ENCODE measurements at places on chromosomes 4 and X.

DNA sequence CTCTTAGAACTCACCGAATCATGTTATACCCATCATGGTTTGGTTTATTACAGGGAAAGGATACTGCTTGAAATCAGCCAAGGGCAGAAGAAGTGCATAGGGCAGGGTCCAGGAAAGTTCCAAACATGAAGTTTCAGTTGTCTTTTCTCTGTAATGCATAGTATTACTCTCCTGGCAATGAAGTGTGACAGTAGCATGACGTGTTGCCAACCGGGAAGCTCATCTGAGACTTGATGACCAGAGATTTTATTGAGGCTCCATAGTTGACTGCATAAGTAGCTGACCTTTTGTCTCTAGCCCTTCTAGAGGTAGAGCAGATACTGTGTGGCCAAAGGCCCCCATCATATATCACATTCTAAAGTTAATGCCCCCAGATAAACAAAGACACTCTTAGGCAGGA is 72.1 kb downstream of the BEND4 start:
- no peak for DNase-seq

DNA sequence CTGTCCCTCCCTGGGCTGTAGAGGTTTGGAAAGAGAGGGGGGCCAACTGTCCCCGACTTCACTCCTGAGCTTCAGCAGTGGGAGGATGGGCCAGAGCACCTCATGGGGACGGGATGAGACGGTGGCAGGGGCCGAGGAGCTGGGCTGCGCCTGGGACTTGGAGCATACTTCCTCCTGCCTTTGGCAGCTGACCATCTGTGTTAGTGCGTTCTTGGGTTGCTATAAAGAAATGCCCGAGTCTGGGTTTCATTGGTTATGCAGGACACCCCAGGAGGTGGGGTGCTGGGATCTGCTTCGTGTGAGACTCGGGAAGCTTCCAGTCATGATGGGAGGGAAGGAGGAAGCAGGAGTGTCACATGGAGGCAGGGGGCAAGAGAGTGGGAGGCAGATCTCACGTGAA is 7.4 kb downstream of the PSAPL1 start:
- DNase-seq: no peak

DNA sequence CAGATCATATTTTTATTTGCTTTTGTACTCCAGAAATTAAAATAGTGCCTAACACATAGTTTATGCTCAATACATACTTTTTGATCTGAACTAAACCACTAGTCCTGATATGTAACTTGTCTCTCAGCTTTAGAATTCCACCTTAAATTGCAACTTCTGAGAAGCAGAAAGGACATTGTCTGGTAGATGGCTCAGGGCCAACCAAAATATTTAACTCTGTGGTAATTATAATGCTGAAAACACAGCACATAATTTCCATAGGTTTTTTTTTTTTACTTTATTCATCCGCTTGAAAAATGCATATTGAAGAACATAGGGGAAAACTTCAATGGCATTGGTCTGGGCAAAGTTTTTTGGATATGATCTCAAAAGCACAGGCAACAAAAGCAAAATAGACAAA is 59.3 kb downstream of the AREG start:
- no peak for DNase-seq

GRCh38 chr4:151983854-151984253 is 223.0 kb upstream of the GATB start:
- no peak for DNase-seq

DNA sequence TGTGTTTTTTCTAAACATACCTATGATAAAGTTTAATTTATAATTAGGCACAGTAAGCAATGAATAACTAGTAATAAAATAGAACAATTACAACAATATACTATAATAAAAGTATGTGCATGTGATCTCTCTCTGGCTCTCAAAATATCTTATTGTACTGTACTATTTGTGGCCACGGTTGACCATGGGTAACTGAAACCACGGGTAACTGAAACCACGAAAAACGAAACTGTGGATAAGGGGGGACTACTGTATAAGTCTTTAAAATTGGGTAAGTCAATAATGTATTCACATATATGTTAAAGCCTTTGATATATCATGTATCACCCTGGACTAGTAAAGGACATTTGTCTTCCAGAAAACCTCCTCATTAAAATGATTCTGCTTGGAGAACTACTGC is 20.0 kb downstream of the TMEM154 start:
- DNase-seq: no peak

GRCh38 chrX:149853925-149854324 is 27.1 kb upstream of the MAGEA8 start:
- DNase-seq: no peak

- DNase-seq: no peak
Observed at GRCh38 chr4:151555151-151555945, 146.4 kb downstream of the FHIP1A start.

- no peak for DNase-seq
Observed at GRCh38 chr4:1332686-1333085, 14.3 kb upstream of the UVSSA start.

GRCh38 chr4:74555843-74556242 is 110.9 kb downstream of the AREG start:
- no peak for DNase-seq

- DNase-seq: no peak
Observed at GRCh38 chr4:183611210-183611830, 47.7 kb downstream of the RWDD4 start.

GRCh38 chr4:79087071-79087470 is 147.8 kb upstream of the PAQR3 start:
- no peak for DNase-seq

DNA sequence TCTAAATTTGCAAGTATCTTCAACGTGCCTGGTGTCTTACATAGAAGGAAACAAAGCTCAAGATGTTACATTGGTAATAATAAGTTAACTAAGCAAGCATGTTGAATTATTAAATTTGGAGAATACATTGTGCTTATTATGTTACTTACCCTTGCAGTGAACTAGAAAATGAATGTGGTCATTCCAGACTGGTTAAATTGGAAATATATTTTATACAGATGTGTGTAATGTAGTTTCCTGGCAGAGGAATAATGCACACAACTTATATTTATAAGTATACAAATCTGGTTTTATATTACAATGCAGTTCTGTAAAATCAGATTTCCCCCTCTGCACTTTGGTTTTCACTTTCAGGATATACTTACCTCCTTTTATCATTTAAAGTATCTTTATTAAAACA is 159.9 kb upstream of the SLIT2 start:
- DNase-seq: no peak

DNA sequence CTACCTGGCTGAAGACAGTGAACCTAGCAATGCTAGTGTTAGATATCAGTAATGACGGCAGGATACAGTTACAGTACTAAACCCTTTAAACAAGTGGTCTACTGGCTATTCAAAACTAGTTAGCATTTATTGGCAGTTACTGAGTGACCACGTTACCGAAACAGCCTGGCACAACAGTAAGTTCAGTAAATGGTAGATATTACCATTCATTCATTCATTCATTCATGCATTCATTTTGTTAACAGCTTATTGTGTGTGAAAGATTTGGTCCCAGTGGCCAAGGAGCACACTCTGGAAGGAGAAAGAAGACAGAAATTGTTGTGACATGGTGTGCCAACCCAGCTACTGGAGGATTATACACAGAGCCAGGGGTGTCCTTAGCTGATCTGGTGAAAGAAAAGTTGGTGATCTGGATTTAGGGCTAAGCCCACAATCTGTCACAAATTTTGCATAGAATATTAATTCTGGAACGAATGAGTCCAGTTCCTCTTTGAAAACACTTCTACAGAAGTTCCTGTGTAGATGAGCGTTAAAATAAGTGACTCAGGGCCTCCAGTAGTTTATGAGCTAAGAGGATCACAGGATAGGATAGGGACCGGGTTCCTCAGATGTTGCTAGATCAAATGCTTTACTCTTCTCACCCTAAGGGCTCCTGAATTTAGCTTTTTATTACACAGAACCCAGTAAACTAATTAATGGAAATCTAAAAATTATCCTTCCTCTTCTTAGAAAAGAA is 179.1 kb downstream of the CBR4 start:
- DNase-seq: peak; percentile 29

- DNase-seq: peak; percentile 56
Observed at GRCh38 chr4:21802406-21802805, 146.2 kb downstream of the KCNIP4 start.

GRCh38 chr4:105620640-105621323 is 68.4 kb downstream of the ARHGEF38 start:
- DNase-seq: peak; percentile 13

GRCh38 chrX:102866981-102867656 is 70.0 kb upstream of the RAB40AL start:
- DNase-seq: no peak

DNA sequence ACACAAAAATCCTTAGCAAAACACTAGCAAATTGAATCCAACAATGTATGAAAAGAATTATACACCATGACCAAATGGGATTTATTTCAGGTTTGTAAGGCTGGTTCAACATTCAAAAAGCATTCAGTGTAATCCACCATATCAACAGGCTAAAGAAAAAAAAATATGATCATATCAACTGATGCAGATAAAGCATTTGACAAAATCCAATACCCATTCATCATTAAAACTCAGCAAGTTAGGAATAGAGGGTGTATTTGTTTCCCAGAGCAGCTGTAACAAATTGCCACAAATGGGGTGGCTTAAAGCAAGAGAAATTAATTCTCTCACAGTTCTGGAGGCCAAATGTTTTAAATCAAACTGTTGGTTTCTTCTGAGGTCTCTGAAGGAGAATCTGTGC is 10.7 kb downstream of the VSIG1 start:
- DNase-seq: no peak
